ENCODE measurements at places on chromosomes 13 and 19.

GRCh38 chr13:46136688-46137087 lies 31.9 kb upstream of the CPB2 start:
- DNase-seq: no peak

DNA sequence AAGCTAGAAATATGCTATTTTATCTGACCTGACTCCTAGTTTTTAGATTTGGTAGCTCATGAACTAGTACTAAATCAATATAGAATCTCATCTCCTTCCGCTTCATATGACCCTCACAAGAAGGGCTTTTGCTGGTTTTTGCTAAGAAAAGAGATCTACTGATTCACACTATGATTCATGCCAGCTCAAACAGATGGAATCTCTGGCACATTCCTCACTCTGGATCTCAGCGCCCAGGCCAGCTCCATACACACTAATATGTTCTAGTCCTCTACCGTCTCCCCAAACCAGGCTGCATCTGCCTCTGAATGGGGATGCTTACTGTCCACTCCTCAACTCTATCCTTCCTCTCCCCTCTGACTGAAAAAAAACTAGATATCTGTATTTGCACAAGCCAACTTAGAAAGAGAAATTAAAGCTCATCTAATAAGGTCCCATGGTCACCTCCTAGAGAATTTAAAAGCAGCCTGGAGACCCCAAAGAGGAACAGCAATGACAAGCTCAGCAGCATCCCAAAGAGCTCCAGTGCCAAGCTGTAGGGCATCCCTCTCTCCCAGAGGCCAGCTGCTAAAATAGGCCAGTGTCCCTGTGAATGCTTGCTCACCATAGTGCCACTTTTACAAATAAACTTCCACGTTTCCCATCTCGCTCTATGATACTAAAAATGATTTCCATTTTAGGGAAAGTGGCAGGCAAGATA lies 74.9 kb downstream of the LHFPL6 start:
- DNase-seq: peak; percentile 21

- no peak for DNase-seq
Measured at GRCh38 chr13:77696006-77696878, 1.2 kb upstream of the SLAIN1 start.

- no peak for DNase-seq
Measured at GRCh38 chr19:6590258-6590826, 608 bp downstream of the CD70 start.

DNA sequence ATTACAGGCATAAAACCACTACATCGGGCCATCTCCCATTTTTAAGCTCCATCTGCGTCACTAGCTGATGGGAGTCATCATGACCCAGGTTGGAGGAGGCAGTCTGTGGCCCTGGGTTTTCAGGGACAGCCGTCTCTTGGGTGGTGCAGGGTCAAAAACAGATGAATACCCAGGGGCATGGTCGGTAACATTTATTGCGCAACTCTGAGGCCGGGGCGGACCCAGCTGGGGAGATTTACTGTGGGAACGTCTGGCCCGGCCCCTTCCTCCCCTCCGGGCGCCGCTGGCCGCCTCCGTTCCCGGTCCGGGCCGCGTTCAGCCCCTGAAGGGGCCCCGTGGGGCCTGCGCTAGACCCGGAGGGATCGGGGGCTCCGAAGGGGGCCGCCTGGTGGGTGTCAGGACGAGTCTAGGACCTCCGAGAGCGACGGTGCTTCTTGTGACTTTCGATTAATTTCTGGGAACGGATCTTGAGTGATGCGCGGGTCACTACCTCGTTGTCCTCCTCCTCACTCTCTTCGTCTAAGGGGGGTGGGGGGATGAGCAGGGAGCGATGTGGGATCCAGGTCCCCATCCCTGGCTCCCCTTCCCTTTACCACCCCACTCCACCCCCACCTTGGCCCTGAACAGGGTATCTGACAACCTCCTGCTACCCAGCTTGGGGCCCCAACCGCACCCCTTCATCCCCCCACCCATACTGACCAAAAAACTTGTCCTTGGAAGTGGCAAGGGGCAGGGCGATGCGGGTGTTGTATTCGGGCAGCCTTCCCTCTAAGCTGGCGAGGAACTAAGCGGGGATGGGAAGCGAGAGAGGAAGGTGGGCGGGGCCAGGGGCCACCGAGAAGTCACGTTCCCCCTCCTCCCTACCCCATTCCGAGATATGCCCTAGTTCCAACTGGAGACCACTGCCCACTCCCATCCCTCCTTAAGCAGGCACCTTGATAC lies 1.6 kb upstream of the RGL3 start:
- peak; percentile 53 for DNase-seq

- no peak for DNase-seq
Measured at GRCh38 chr13:46168783-46169182, 13.2 kb downstream of the LCP1 start.

All from ELF-1 (cell line).